Stimulated activated CD8-positive, alpha-beta memory T cell treated with anti-CD3 and anti-CD28 coated beads, Interleukin-7, amount 100 ng/mL, for 1 hour (primary cell): ENCODE measurements at places on chromosomes 3 and 15.

GRCh38 chr15:65084500-65085206, 8.1 kb downstream of the KBTBD13 start:
- no peak for DNase-seq

GRCh38 chr3:123880998-123881561, 3.1 kb downstream of the MYLK start:
- no peak for DNase-seq

DNA sequence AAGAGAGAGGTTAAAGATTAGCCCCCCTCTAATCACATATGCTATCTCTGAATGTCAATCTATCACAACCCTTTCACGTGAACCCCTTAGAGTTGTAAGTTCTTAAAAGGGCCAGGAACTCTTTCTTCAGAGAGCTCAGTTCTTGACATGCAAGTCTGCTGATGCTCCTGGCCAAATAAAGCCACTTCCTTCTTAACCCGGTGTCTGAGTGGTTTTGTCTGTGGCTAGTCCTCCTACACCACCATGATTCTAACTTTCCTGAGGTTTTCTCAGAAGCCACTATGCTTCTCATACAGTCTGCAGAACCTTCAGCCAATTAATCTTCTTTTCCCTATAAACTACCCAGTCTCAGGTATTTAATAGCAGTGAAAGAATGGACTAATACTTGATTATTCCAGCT, 231.1 kb upstream of the CNTN6 start:
- DNase-seq: no peak

DNA sequence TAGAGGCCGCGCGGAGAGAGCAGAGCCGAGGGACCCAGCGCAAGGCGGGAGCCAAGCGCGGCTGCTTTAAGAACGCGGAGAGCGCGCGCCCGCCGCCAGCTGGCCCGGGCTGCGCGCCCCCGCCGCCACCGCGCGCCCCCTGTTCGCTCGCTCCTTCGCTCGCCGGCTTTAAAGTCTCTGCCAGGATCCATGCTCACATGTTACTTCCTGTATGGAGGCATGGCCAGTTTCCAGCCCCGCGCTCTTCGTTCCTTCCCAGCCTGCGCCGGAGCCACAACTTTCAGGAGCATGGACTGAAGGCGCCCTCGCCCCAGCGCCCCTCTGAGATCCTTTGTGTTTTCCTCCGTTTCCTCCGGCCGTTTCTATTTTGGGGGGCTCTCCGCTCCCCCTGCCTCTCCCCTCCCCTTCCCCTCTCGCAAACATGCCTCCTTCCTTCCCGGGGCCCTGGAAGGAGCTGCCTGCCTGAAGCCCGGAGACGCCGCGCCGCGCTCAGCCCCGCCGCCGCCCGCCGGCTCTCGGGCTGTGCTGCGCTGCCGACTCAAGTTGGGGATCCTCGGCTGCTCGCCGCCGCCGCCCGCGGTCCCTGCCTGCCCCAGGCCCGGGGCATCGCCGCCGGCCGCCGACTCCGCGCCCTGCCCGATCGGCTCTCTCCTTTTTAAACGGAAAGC, at the start of gene PTPRG:
PTPRG (plus strand) TSS at position 198 of the 668 bp plus-strand sequence. CDS start 717 bp downstream, outside the sequence.
- DNase-seq: no peak

GRCh38 chr3:67416703-67417102, 237.7 kb downstream of the SUCLG2 start:
- DNase-seq: no peak

DNA sequence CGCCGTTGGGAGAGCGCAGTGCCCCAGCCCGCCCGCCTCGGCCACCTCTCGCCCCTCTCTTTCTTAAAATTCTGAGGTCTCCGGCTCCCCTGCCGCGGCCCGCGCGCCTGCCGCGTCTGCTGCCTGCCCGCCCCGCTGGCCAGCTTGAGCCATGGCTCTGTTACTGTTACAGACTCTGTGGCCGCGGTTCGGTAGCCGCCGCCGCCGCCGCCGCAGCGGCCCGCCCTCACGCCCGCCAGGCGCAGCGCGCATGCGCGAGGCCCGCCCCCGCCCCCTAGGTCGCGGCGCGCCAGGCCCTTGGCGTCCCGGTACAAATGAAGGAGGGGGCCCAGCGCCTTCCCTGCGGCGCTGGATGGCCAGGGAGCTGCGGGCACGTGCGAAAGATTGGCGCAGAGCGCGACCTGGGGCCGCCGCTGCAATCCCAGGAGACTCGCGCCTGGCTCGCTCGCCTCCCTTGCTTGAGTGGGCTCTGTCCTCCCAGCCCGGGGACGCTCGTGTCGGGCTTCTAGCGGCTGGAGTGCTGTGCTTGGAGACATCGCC, at the start of gene ONECUT1:
ONECUT1 (minus strand) TSS at position 168 of the 540 bp plus-strand sequence. CDS start 452 bp downstream, outside the sequence.
- no peak for DNase-seq

DNA sequence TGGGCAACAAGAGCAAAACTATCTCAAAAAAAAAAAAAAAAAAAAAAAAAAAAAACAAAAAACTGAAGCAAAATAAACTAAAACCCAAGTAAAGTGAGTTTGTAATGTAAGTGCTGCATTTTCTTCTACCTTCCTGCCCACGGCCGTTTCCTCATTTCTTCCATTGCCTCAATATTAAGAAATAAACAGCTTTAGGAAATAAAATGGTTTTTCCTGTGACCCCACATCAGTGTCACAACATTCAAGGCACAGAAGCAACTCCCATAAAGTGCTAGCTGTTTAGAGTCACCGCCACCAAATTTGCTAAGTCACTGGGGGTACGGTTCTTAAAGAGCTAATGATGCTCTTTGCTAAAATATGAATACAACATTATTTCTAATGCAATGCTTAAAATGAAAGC, 3.3 kb downstream of the PKM start:
- no peak for DNase-seq

- no peak for DNase-seq
Observed at GRCh38 chr3:146037697-146038096, 123.3 kb downstream of the PLOD2 start.

- DNase-seq: no peak
Observed at GRCh38 chr15:48371550-48371949, 40.3 kb downstream of the DUT start.

DNA sequence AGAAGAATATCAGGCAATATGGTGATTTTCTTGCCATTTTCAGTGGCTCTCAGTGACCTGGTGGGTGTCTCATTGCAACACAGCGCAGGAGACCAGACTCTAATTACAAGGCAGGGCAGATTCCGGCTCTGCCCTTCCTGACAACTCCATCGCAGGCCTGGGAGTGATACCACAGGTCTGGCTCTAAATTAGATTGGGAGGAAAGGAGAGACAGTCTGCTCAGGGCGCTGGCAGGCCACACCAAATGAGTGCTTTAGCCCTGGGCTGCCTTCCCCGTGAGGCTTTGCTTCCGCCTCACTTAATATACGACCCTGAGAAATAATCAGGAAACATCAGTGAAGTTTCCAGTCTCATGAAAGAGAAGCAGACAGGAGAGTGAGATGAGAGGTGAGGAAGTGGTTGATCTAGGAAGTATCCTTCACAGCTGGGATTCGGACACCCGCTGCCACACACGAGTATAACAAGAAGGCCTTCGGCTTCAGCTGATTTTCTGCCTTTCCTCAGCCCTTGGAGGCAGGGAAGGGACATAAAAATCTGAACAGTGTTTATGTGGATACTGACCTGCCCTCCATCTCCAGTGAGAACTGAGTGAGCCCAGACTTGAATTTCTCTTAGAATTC, 73.7 kb upstream of the PROK2 start:
- DNase-seq: no peak

DNA sequence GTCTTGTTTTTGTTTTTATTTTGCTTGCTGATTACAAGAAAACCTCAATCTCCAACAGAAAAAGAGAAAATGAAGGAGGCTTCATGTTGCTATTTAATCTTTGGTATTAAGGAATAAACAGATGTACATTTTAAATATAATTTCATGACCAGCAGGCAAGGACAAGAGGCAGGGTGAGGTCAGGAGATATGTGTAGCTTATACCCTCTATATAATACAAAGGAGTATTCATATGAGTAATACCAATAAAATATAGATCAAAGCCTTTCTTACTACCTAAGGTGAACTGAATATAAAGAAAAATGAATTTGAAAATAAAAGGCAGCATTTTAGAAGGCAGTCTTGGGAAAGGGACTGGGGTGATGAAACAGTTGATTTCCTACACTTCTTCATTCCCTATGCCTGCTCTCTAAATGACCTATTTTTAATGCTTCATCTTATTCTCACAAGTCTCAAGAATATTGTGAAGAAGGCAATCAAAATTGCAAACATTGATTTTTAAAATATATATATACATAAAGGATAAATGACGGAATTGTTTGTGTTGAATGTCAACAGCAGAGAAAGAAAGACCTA, 8.6 kb upstream of the CBLB start:
- no peak for DNase-seq
